Kidney tubule cell (primary cell): ENCODE measurements at places on chromosomes 7 and 10.

- peak; percentile 94 for DNase-seq
These were observed 19.1 kb upstream of the SPOCK2 start for GRCh38 chr10:72107325-72108003.

GRCh38 chr7:155488483-155489127 is 30.7 kb downstream of the EN2 start:
- DNase-seq: no peak

DNA sequence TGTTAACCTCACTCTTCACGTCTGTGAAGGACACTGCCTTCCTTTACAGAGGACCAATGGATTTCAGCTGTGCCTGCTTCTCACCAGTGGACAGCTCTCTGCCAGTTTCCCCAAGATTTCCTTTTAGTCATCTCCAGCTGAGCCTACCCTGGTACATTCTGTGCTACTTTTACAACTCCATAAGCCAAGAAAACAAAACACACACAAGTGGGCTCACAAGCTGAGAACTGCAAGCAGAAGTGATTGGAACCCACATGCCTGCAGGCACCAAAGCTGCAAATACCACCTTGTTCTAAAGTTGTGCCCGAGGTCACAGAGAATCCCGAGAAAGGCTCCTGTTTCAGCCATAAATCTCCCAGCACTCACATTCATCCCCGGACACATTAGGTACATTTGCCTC is 636.8 kb downstream of the PHTF2 start:
- no peak for DNase-seq

GRCh38 chr10:100858261-100858660 is 54.5 kb upstream of the SLF2 start:
- no peak for DNase-seq

GRCh38 chr10:49253340-49253906 is 45.5 kb upstream of the C10orf71 start:
- no peak for DNase-seq

DNA sequence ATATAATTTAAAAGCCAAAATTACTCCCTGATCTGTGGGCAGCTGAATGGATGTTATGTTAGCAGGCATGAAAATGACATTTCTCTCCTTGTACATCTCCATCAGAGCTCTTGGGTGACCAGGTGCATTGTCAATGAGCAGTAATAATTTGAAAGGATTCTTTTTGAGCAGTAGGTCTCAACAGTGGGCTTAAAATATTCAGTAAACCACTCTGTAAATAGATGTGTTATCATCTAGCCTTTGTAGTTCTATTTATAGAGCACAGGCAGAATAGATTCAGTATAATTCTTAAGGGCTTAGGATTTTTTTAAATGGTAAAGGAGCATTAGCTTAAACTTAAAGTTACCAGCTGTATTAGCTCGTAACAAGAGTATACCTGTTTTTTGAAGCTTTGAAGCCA is 52.0 kb downstream of the MRPL32 start:
- DNase-seq: no peak
